HEK293T (cell line): ENCODE measurements at places on chromosomes 12 and 14.

DNA sequence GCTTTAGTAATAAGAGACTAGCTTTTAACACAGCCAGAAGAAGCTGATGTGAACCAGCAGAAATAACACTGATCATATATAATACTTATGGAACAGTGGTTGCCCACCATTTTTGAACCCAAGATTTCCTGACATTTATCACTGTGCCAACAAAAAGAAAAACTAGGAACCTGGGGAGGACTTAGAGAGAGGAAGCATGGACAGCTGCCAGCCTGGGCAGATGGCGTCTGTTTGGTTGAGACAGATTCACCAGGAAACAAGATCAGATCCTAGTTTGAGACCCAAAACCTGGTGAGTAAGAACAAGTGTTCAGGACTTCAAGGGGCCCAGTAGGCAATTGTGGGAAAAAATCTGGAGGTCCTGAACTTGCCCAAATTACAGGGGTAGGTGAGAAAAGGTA, 95.3 kb downstream of the BICD1 start:
- no peak for DNase-seq

DNA sequence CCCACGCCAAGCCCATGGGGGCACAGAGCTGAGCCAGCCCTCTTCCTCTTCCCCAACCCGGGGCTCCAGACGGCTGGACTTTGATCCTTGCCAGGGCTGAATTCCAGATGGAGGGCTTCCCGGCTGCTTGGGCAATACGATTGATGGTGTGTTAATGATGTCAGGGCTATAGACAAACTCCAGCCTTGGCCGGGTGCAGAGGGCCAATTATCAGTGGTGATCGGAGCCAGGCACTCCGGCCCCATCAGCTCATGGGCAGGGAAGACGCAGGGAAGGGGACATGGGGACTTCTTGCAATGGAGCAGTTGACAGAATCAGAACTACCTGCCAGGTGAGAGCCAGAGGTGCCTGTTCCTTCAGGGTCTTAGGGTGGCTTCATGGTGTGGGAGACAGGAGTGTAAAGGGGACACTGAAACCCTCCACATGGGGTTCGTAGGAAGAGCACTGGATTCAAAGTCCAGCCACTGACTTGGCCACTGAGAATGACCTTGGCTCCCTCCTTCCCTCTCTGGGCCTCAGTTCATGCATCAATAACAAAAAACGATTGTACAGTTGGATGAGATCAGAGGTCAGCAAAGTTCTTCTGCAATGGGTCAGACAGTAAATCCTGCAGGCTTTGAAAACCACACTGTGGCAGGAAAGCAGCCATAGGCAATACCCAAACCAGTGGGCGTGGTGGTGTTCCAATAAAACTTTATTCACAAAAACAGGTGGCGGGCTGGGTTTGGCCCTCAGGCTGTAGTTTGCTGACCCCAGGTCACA, 333.7 kb downstream of the MED13L start:
- DNase-seq: no peak

DNA sequence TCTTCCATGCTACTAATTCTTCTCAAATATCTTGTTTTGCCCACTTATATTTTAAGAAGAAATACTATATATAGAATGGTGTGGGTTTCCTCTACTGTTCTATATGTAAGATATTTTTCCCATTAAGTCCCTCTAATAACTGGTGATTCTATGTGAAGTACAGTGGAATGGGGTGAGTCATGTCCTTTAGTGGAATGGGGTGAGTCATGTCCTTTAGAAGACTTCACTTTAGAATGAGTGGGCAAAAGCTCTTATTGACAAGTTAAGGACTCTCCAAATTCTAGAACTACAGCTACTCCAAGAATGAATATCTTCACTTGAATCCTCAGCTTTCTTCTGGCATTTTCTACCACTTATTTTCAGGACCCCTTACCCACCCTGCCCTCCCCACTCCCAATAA, 349.9 kb downstream of the ETNK1 start:
- no peak for DNase-seq

DNA sequence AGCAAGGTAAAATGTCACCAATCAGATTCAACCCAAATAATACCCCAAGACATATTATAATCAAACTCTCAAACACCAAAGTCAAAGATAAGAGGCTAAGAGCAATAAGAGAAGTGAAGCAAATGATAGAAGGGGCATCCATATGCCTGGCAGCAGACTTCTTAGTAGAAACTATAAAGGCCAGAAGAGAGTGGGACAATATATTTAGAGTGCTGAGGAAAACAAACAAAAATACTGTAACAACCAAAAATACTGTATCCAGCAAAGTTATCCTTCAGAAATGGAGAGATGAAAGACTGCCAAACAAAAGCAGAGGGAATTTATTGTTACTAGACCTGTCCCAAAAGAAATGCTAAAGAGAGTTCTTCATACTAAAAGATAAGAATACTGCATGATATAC, 25.8 kb downstream of the COX16 start:
- DNase-seq: no peak

GRCh38 chr12:125882141-125882540, 816.9 kb downstream of the AACS start:
- no peak for DNase-seq

- DNase-seq: no peak
These were observed 52.7 kb upstream of the SYNE2 start for GRCh38 chr14:63800083-63800482.

- DNase-seq: no peak
These were observed 30.6 kb upstream of the PTPRQ start for GRCh38 chr12:80413462-80413861.

GRCh38 chr12:113831016-113831415, 135.1 kb downstream of the RBM19 start:
- no peak for DNase-seq

DNA sequence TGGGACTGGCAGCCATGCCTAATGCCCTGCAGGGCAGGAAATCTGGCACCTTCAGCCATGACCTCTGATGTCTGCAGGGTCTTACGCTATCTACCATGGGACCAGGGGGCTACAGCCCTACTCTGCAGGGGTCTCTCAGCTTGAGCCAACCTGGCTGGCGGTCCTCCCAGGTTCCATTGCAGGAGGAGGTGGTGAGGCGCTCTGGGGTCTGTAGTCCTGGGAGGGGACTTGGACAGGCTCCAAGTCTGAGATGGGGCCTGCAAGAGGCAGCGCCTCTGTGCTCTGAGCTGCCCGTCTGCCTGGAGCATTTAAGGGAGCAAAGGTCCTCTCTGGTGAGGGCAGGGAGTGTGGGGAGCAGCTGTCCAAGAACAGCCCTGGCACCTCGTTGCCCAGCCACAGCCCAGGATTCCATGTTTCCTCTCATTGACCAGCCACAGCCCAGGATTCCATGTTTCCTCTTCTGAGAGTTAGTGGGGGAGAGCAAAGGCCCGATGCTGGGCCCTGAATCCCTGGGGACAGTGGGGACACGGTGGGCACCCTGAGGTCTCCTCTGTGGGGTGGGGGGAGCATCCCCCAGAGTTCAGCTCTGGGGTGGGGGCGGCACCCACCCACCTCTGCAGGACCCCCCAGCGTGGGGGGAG, 655 bp downstream of the PLD4 start:
- no peak for DNase-seq

GRCh38 chr14:79543348-79543747, 668.0 kb downstream of the DIO2 start:
- DNase-seq: no peak

GRCh38 chr12:88371416-88372183, 208.7 kb downstream of the KITLG start:
- DNase-seq: no peak

DNA sequence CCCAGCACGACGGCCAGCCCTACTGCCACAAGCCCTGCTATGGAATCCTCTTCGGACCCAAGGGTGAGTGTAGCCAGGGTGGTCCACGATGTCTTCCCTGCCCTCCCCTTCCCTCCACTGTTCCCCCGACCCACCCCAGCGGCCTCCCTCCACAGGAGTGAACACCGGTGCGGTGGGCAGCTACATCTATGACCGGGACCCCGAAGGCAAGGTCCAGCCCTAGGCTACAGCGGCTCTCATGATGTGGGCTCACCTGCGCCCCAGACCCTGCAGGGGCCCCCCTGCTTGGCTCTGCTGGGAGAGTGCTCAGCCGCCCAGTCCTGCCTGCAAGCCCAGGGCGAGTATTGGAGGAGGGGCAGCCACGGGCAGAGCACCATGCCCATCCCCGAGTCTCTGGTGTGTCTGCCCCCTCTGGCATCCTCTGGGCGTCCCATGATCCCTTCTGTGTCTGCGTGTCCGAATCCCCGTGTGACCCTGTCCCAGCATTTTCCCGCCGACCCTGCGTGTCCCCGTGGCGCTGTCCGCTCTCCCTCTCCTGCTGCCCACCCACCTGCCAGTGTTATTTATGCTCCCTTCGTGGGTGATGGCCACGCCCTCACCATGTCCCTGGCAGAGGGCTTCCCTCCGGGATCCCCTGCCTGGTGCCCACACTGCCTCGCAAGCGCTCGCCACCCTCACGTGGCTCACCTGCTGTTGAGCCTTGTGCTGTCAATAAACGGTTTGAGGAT, 5.0 kb downstream of the CRIP2 start:
- DNase-seq: no peak

GRCh38 chr12:132649226-132649945, 30.8 kb downstream of the P2RX2 start:
- no peak for DNase-seq

DNA sequence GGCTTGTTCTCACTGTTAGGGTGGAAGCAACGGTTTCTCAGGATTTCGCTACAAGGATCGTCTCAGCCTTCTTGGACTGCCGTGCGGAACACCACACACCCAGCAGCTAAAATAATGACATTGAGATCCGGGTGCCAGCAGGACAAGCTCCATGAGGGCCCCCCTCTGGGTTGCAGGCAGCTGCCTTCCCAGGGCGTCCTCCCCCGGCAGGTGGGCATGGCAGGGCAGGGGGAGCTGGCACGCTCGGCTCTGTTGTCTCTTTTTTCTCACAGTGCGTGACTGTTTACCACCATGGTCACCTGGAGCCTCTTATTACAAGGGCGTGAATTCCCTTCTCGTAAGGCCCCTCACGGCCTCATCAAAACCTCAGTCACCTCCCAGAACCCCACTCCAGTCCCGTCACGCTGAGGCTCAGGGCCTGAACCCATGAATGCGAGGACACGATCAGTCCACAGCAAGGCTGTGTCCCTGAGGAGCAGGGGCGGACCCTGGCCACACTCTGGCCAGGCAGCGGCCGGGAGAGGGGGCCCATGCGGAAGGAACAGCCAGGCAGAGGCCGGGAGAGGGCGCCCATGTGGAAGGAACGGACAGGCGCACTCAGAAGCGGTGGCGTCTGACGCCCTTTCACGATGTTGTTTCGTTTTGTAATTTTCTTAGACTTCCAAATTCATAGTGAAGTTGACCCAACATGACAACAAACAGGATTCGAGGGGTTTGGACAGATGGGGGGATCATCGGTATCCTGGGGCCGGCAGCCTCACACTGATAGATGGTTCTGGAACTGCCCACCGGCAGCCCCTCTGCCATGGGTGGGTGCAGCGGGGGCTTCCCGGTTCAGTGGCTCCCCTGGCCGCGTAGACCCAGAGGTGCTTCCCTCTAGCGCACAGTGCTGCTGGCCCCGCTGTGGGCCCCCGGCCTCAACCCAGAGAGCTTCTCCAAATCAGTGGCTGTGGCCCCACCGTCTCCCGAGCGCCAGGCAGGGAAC, 10.0 kb downstream of the LRCOL1 start:
- peak; percentile 59 for DNase-seq

DNA sequence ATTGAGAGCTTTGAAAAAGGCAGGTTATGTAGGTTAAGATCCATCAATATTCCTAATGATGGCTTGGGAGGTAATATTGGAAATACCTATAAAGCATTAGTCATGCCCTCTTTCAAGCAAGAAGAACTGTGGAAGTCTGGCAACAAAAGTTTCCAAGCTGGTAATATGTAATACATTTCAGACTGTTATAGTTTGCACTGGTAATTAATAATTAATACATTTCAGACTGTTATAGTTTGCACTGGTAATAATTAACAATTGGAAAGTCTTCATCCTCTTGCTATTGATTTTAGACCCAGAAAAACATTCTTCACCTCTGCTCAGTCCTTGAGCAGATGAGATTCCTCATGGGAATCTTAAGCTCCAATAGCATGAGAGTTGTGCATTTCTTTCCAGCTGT, 29.0 kb upstream of the WDR89 start:
- no peak for DNase-seq

- no peak for DNase-seq
These were observed 1.9 kb downstream of the TEAD4 start for GRCh38 chr12:2960996-2961616.

GRCh38 chr14:95527387-95528002, 7.4 kb upstream of the GLRX5 start:
- no peak for DNase-seq

DNA sequence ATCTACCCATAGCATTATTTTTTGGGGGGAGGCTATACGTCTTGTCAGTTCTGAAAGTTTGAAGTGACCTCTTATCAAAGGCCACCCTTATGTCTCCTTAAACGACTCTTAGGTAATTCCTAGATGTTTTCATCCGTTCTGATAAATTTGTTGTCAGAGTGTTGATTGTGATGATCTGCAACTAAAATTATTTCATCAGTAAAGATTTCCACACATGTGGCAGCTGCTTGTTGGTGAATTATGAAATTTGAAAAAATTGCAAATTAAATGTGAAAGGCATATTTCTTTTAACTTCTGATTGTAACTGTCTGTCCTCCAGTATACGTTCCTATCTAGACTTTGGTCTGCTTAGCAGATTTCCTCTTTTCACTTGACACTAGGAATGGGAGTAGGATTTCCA, 1.4 kb downstream of the ADIPOR2 start:
- no peak for DNase-seq

DNA sequence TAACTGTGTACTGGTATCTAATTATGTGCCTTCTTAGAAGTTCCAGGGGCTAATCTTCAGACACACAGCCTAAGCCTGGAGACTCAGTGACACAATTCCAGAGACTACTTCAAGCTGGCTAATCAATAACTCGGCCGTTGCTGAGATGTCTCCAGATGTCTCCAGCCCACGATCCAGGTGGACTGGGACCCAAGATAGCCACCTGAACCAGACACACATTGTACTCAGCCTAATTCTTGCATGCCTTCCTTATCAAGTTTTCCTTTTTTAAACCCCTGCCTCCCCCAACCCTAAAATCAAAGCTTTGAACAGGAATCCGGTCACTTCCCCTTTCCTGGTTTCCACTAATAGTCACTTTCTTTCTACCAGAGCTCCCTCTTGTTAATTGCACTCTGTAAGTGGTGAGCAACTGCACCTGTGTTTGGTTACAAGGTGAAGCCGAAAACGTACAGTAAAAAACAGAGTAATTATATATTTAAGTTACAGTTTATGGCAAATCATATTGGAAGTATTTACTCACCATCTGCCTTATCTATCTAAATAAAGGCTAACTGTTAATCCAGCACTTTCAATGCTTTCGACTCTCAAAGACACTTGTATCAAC, 39.8 kb upstream of the PTGDR start:
- no peak for DNase-seq

- no peak for DNase-seq
These were observed 425.3 kb downstream of the ZFP36L1 start for GRCh38 chr14:68367536-68367935.

GRCh38 chr12:52147367-52147963, 44.3 kb downstream of the KRT80 start:
- no peak for DNase-seq

DNA sequence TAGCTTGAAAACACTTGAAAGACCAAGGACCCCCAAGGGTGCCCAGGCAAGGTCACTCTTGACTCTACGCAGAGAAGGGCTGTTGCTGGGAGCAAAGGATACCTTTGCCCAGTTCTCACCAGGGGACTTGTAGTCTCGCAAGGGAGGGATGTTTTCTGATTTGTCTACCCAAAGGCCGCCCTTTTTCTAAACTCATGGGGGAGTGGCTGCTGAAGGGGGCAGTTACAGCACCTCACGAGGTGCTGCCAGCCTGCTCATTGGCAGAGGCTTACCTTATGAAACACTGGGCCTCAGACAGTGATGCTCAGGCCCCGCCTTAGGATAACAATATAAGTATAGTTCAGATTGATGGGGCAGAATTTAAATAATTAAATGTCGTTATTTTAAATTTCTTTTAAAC, 107.0 kb downstream of the ETV6 start:
- DNase-seq: no peak
